CD4-positive, alpha-beta T cell treated with Interferon alpha-2 for 1 hour (primary cell): ENCODE measurements at places on chromosomes 11 and 22.
A peak's percentile ranks its signal among the peaks of the same experiment; 100 is the strongest.

- peak; percentile 43 for DNase-seq
These were observed at the start of gene TMEM121B for GRCh38 chr22:17121233-17122195. TSS of gene TMEM121B (minus strand) at chr22:17121360. CDS start at chr22:17121127, 233 bp downstream.

GRCh38 chr11:73384125-73384441, 7.9 kb downstream of the RELT start:
- DNase-seq = no peak

GRCh38 chr11:65114538-65115171, 2.8 kb downstream of the ZNHIT2 start:
- no peak for DNase-seq

DNA sequence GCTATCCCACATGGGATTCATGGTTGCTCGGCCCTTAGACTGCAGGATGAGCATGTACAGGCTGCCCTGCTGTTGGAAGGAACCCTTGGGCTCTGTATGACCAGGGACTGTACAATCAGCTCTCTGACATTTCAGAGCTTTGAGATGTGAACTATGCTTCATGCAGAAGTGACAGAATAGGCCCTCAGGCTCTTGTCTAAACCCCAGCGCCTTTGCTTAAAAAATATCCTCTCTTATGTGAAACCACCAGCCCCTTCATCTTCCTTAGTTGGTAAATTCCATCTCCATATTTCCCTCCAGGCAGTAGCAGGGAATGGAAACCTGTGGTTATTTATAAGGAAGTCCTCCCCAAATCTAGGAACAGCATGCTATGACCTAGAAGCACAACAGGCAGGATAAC, 78.9 kb upstream of the PLET1 start:
- no peak for DNase-seq

- DNase-seq = no peak
These were observed 43.3 kb downstream of the PDGFD start for GRCh38 chr11:104120493-104121137.

GRCh38 chr22:27724157-27724556, 77.4 kb downstream of the MN1 start:
- DNase-seq = no peak

DNA sequence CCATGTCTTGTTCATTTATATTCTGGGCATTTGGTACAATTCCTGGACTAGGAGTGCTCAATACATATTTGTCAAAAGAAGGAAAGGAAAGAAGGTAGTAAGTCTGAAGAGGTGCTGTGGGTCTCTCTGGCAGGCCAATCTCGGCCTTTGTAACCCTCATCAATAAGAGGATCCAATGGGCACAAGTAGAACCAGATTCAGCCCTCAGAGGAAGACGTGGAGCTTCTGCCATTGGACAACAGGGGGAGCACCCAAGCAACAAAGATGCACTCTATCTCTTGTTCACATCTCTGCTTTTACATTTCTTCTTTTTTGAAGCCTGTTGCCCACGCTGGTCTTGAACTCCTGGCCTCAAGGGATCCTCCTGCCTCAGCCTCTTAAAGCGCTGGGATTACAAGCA, 2.2 kb upstream of the VPS11 start:
- peak; percentile 69 for DNase-seq

DNA sequence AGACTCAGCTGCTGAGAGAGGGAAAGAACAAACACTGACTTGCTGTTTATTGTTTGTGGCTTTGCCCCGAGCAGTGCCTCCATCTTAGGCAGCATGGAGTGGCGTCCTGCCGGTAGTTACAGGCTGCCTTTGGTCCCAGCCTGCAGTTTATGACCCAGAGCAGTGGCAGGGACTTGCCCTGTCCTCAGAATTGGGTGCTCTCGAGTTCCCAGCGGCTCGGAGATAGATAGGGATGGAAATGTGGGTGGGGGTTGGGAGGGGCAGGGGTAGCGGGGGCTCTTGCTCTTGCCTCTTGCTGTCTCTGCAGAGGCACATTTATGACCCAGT, 3.1 kb downstream of the ALX4 start:
- no peak for DNase-seq

GRCh38 chr11:117212697-117213355, 13.7 kb downstream of the TAGLN start:
- DNase-seq = no peak

GRCh38 chr11:131874070-131874469, 503.7 kb downstream of the NTM start:
- no peak for DNase-seq
